ENCODE measurements at places on chromosomes 7 and 10.

GRCh38 chr10:99648717-99649116 lies 10.6 kb upstream of the ENTPD7 start:
- H3K4me3 ChIP-seq, result no peak overlapping the region
- H3K27ac ChIP-seq, result no peak overlapping the region
- H3K4me1 ChIP-seq, result no peaks in the 10 kb centered on the region
- H3K36me3 ChIP-seq, result no peaks in the 10 kb centered on the region

GRCh38 chr10:14296065-14296709 lies 34.5 kb downstream of the FRMD4A start:
- no peak for DNase-seq
- peaks cover 13% of the 10 kb centered on the region for H3K4me1 ChIP-seq
- no peaks in the 10 kb centered on the region for H3K36me3 ChIP-seq
- H3K27ac ChIP-seq, result no peak overlapping the region
- H3K4me3 ChIP-seq, result no peak overlapping the region
- H3K27me3 ChIP-seq, result no peaks in the 10 kb centered on the region

DNA sequence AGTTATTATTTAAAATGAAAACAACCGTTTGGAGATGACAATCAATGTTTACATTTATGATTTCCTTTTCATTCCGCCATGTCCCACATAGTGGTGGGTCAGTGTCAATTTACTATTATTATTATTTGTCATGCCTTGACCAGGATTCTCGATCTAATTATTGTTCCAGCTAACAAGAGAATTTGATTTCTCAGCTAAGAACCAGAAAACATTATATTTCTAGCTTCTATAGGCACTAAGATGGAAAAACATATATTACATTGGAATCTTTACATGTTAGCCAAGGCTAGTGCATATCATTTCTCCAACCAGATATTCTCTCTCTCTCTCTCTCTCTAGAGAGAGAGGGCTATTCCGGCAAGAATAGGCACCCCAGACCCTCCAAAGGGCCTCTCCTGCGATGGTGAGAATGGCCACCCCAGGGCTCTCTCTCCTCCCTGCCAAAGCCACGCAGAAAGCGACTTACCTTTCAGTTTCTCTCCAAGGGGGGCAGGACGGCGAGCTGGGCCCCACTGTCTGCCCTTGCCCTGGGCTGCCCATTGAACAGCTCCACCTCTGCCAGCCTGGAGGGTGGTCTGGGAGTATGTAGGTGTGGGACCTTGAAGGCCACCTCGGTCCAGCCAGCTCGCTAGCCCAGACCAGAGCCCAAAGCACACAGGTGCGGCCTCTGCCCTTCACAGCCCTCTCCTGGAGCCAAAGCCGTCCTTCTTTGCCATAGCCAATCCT lies 2.4 kb downstream of the HOXA3 start:
- H3K27me3 ChIP-seq, result peaks cover 53% of the 10 kb centered on the region
- H3K27ac ChIP-seq, result no peak overlapping the region
- H3K4me1 ChIP-seq, result no peaks in the 10 kb centered on the region
- H3K4me3 ChIP-seq, result no peak overlapping the region
- H3K36me3 ChIP-seq, result no peaks in the 10 kb centered on the region

GRCh38 chr10:78813998-78814399 lies 254.8 kb upstream of the ZMIZ1 start:
- no peaks in the 10 kb centered on the region for H3K36me3 ChIP-seq
- H3K4me1 ChIP-seq, result no peaks in the 10 kb centered on the region
- no peaks in the 10 kb centered on the region for H3K27me3 ChIP-seq
- no peak overlapping the region for H3K27ac ChIP-seq
- DNase-seq, result no peak

DNA sequence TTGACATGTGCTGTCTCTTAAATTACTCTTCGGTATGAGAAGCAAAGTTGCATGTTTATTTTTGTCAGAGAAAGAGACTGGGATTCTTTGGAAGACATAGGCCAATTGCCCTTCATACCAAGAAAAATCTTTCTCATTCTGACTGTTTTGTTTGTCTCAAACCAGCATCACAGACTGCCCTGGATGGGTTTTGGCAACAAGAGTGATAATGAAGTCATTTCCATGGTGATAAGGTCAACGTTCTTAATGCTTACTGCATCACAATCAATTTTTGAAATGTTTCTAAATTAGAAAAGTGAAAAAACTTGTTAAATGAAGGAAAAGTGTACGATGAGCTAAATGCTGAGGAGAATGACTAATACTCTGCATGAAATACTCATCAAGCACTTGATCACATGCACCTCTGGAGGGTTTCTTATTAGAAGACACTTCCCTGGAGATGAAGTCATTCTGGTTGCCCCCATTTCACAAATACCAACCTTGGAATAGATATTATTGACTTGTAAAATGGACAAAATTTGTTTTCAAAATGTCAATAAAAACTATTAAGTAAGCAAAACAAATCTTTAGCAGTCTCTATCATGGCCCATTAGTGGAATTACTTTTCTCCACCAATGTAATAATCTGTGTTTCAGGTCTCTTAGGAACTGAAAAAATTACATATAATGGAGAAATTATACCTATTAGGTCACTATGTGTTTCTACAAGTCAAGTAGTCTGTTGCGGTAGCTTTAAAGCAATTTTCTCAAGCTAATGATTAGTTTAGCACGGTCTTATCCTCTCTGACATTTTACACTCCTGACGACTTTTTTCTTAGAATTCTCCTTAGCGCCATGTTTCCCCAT lies 19.9 kb upstream of the SEC61G start:
- no peaks in the 10 kb centered on the region for H3K27me3 ChIP-seq
- no peak overlapping the region for H3K4me3 ChIP-seq
- no peaks in the 10 kb centered on the region for H3K4me1 ChIP-seq
- H3K36me3 ChIP-seq, result no peaks in the 10 kb centered on the region
- no peak for DNase-seq
- no peak overlapping the region for H3K27ac ChIP-seq

- H3K4me1 ChIP-seq, result no peaks in the 10 kb centered on the region
- H3K36me3 ChIP-seq, result no peaks in the 10 kb centered on the region
- peak overlapping the region; percentile 66 for H3K27ac ChIP-seq
Observed at GRCh38 chr7:30183749-30184369, 49.1 kb downstream of the MTURN start.

GRCh38 chr7:147570390-147570789 lies 1020.2 kb upstream of the C7orf33 start:
- no peak overlapping the region for H3K4me3 ChIP-seq
- H3K27ac ChIP-seq, result no peak overlapping the region
- H3K36me3 ChIP-seq, result no peaks in the 10 kb centered on the region
- no peaks in the 10 kb centered on the region for H3K27me3 ChIP-seq
- no peaks in the 10 kb centered on the region for H3K4me1 ChIP-seq

GRCh38 chr10:133039803-133040165 lies 47.9 kb upstream of the ADGRA1 start:
- no peak for DNase-seq
- no peak overlapping the region for H3K27ac ChIP-seq
- no peaks in the 10 kb centered on the region for H3K4me1 ChIP-seq
- no peak overlapping the region for H3K4me3 ChIP-seq

DNA sequence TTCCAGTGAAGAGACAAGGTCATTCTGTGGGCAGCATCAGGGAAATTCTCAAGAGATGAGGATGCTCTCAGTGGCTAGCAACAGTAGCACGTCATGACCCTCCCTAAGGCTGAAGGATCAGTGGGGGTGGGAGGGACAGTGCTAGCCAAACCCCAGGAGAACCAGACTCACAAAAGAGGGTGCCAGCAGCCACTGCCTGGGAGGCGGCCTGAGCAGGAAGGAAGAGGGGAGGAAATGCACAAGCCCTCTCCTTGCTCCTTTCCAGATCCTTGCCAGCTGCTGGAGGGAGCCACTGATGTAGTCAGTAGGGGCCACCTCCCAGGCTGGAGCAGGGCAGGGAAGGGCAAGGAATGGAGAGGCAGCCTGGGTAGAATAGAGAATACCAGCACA lies 302.7 kb downstream of the RPS24 start:
- peak; percentile 57 for DNase-seq
- H3K4me1 ChIP-seq, result no peaks in the 10 kb centered on the region
- H3K27ac ChIP-seq, result no peak overlapping the region
- no peaks in the 10 kb centered on the region for H3K36me3 ChIP-seq
- no peaks in the 10 kb centered on the region for H3K27me3 ChIP-seq

DNA sequence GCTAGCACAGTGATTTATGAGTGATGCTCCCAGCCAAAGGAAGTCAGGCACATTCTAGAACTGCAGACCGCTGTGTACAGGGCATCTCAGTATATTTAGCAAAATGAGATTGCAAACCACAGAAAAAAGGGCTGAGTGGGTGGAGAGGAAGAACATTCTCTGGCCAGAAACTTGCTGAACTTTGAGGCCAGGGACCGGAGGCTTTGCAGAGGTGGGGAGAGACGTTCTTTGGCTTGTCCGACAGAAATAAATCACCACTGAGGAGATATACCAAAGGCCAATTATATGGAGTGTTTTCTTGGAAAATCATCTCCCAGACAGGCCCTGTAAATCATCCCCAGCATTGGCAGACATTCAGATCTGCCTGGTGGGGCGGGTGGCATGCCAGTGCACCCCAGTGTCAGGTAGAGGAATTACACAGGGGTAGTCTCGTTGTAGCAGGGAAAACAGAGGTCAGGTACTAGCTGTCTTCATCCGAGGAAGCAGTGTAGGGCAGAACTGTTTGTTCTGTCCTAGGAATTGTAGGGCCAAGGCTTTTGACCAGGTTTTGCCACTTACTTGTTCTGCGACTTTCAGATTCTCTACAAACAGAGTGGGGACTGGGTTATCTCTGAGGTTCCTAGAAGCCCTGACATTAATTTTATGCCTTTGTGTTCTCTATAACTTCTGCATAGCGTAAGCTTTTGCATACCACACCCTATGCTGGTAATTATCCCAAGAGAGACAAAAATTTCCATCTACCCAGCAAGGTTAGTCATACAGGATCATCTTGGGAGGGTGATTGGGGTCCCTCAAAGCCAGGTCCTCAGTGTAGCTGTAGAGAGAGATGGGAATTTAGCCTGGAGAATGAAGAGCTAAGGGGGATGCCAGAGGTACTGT lies 655.6 kb downstream of the LRMDA start:
- no peak for DNase-seq
- no peaks in the 10 kb centered on the region for H3K36me3 ChIP-seq
- H3K27ac ChIP-seq, result no peak overlapping the region
- H3K27me3 ChIP-seq, result no peaks in the 10 kb centered on the region
- H3K4me1 ChIP-seq, result no peaks in the 10 kb centered on the region

DNA sequence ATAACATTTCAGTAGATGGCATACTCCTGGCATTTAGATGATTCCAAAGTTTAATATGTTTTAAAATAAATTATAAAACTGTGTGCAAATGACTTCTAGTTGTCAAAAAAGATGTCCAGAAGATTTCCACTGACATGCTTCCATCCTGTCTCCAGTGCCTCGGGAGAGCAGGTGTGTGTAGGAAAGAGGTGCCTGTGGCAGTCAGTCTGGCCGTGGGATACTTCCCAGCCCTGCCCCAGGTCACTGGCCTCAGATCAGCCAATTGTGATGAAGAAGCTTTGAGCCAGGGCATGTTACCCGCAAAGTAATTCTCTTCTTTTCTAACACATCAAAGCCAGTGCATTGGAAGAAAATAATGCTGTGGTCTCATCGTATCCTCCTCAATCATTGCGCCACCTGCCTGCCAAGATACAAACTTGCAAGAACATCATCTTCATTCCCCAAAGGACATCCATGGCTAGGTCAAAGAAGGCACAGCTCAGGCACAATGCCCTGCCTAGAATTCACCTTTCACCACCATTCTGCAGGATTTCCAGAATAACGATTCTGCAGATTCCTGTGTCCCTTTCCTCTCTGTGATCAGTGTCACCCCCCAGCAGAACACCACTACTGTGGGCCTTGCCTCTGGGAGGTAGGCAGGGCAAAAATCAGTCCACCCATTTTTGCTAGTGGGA lies 6.3 kb upstream of the KCNMA1 start:
- H3K4me1 ChIP-seq, result peaks cover 3% of the 10 kb centered on the region
- no peaks in the 10 kb centered on the region for H3K27me3 ChIP-seq
- no peak overlapping the region for H3K4me3 ChIP-seq
- H3K27ac ChIP-seq, result no peak overlapping the region

- no peaks in the 10 kb centered on the region for H3K36me3 ChIP-seq
- no peaks in the 10 kb centered on the region for H3K27me3 ChIP-seq
- H3K4me1 ChIP-seq, result no peaks in the 10 kb centered on the region
- H3K27ac ChIP-seq, result no peak overlapping the region
- no peak for DNase-seq
Observed at GRCh38 chr7:106936236-106936635, 71.2 kb downstream of the PIK3CG start.

DNA sequence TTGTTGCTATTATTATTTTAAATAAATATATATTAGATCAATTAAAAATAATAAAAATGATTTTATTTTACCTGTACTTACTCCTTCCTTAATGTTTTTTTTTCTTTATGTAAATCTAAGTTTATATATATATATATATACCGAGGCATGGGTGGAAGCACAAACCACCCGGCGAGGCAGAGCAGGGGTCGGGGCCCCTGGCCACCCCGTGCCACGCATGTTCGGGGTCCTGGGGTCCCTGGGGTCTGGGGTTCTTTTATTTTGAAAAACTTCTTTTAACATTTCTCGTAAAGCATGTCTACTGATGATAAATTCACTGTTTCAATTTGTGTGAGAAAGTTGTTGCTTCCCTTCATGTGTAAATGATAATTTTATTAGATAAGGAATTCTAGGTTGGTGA lies 976.1 kb downstream of the REEP3 start:
- DNase-seq, result no peak
- no peak overlapping the region for H3K4me3 ChIP-seq
- H3K27ac ChIP-seq, result no peak overlapping the region
- H3K36me3 ChIP-seq, result no peaks in the 10 kb centered on the region

- H3K4me1 ChIP-seq, result no peaks in the 10 kb centered on the region
- no peak for DNase-seq
- H3K27ac ChIP-seq, result no peak overlapping the region
- H3K4me3 ChIP-seq, result no peak overlapping the region
Observed at GRCh38 chr7:81003326-81003725, 84.5 kb upstream of the SEMA3C start.

DNA sequence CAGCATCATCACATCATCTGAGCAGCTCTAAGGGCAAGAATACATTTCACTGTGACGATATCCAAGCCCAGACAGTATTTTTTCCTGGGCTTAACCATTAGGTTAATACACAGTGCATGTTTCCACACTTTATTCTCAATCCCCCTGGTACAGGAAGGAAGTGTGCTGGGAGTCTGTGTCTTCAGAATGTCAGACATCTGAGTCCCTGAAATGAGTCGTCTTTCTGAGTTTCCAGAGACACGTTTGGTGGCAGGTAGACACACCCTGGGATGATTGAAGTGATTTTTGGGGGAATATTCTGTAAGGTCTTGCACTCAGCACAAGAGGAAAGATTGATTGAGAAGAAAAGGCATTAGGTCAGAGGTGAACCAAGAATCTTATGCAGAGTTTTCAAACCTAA lies 13.1 kb upstream of the SHH start:
- no peaks in the 10 kb centered on the region for H3K36me3 ChIP-seq
- no peak for DNase-seq
- no peak overlapping the region for H3K27ac ChIP-seq
- no peaks in the 10 kb centered on the region for H3K4me1 ChIP-seq
- H3K27me3 ChIP-seq, result no peaks in the 10 kb centered on the region

DNA sequence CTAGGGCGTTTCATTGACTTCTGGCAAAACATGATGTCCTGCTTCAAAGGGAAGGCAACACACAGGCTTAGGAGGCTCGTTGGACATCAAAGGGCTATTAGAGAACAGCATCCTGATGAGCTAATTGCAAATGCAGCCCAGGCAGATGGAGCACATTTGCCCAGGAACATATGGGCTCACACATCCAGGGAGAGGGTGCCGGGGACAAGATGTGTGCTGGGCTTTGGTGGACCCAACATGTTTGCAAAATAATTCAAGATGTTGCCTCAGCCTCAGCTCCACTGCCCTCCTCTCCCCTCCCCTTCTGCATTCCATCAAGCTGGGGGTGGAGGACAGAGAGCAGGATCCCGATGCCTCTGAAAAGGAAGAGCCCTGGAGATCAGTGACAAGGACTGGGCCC lies 217.1 kb upstream of the ZMIZ1 start:
- H3K4me1 ChIP-seq, result no peaks in the 10 kb centered on the region
- H3K27me3 ChIP-seq, result no peaks in the 10 kb centered on the region
- DNase-seq, result no peak
- no peak overlapping the region for H3K27ac ChIP-seq
- H3K36me3 ChIP-seq, result no peaks in the 10 kb centered on the region
